ENCODE measurements at places on chromosomes 5 and 9.

DNA sequence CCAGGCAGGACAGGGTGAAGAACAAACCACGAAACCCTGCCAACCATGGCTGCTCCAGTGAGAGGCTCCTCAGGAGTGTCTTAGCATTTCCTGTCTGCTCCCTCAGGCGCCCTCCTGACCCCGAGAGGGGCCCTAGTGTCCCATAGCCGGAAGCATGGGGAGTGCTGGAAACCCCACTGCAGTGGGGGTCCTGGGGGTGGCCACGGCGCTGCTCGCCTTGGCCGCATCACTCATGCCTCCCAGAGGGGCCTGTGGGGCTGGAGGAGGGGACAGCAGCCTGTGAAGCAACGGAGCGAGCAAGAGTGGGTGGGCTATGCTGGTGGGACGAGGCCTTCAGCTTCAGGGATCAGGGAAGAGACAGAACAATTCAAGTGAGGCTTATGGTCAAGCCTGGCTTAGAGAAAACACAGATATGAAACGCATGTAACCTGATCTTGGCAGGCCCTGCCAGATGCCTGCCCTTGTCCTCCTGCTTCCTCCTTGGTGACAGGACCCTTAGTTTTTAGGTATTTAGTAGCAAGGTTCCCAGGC lies 219.1 kb downstream of the FANCC start:
- no peak for DNase-seq

GRCh38 chr5:1314564-1314982 lies 19.7 kb upstream of the TERT start:
- no peak for DNase-seq

DNA sequence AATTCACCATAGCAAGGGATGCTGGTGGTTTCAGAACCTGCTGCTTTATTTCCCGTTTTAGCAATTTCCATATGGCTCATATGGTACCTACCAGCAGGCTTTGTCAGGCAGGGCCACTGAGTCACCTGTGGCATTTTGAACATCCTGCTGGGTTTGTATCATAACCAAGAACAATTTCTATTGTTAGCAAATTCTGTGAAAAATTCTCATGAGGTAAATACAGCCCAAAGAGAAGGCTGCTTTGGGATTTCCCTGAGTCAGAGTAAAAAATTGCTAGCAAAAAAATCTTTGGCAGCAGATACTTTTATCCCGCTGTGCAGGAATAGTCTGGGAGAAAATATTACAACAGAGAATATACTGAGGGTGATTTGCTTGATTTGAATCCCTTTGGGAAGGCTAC lies 52.7 kb downstream of the PRR16 start:
- peak; percentile 27 for DNase-seq

DNA sequence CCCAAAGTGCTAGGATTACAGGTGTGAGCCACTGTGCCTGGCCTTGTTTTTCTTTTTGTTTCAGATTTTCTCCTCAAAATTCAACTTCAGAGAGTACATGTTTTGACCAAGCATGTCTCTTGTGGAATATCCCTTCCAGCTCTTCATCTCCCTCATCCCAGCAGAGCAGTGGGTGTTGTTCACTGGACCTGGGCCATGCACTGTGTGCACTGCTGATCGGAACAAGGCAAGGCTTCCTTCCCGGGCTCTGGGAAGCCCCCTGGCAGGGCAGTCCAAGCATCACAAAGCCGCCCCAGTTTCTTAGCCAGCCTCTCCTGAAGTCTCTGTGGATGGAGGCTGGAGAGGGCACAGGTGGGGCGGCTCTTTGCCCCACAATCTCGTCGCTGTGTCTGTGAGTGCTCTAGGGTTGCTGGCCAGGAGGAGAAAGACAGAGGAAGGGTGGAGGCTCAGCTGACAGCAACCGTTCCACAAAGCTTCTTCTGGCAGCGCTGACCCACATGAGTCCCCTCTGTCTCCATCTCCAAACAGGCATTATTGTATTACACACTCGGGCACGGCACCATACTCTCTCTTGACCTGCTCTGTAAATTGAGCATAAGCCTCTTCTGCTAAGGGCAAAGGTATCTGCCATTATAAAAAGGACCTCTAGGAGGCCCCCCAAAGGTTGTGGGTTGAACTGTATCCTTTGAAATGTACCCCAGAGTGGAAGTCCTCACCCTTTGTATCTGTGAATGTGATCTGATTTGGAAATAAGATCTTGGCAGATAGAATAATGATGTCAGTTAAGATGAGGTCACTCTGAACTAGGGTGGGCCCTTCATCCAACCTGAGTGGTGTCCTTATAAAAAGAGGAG lies 89.6 kb downstream of the TARS1 start:
- no peak for DNase-seq

- no peak for DNase-seq
These were observed 29.1 kb upstream of the IL12B start for GRCh38 chr5:159359408-159359807.

- no peak for DNase-seq
These were observed 31.0 kb upstream of the IER5L start for GRCh38 chr9:129209109-129209508.

DNA sequence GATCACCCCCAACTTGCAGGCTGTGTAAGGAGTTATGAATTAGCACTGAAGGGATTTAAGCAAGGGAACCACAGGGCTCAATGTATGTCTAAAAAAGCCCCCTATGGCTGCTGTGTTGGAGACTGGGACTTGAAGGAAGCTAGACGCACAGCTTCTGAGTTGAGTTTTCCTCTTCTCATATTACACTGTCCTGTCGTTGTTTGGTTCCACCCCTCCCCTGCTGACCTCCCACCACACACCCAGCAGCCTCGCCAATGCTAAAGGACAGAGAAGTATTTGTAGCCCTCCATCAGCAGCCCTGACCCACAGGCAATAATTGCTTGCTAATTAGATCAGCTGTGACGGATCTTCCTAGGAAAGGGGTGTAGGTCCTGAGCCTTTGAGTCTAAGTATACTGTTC lies 15.1 kb upstream of the CARTPT start:
- no peak for DNase-seq

GRCh38 chr5:102807878-102808502 lies 52.9 kb downstream of the PAM start:
- DNase-seq, result no peak

DNA sequence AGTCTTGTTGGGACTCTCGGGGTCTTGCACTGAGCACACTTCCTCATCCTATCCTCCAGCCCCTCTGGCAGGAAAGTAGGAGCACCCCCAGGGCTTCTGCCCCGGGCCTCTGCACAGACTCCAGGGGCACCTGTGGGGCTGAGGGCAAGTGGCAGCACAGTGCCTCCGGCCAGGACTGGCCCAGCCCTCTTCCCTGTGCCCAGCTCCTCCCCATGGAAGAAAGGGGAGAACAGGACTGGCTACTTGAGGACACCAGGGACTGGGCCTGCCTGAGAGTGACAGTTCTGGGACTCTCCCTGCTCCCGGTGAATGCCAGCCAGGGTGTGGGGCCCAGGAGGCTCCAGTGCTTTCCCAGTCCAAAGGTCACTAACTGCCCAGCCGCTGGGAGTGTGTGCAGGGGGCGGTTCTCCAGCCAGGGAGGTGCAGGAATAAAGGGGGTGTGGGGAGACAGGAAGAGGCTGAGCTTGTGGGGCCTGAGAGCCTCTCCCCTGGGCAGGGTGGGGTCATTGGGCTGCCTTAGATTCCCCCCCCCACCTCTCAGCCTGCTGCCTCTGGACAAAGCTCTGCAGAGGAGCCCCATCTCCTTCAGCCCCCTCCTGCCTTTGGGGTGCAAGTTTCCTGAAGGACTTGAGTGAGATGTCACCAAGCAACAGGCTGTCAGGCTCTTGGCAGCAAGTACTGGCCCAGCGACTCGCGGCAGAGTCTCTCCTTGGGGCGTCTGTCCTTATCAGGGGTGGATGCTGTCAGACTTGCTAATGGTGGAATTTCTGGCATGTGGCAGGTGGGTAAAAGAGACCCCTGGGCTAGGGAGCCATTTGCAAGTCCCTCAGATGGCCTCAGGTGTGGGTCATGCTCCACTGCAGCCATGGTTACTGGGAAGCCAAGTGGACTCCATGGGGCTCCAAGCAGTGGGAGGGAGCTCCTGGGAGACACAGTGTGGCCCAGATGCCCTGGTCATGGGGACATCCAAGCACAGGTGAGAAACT lies 19.1 kb upstream of the JADE2 start:
- peak; percentile 52 for DNase-seq

- DNase-seq, result no peak
These were observed 51.5 kb downstream of the PCDH1 start for GRCh38 chr5:141826674-141827073.

DNA sequence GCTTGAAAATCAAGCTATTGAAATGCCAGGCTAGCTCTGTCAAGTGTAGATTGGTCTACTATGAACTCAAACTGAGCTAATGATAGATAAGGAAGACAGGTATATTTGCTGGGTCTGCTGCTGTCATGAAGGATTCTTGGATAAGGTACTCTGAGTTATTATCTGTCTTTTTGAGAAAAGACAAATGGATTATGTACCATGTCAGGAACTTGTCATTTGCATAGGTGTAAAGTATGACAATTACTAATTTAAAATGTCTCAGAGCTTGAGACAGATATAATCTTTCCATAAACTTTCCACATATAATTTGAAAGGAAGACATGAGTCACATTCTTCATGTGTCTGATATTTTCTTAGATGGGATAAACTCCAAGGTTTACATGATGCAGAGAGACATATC lies 594.1 kb upstream of the PTPRD start:
- no peak for DNase-seq

GRCh38 chr5:79827159-79827629 lies 137.6 kb downstream of the CMYA5 start:
- DNase-seq, result no peak

GRCh38 chr5:154465169-154465568 lies 12.9 kb downstream of the HAND1 start:
- DNase-seq, result peak; percentile 73

DNA sequence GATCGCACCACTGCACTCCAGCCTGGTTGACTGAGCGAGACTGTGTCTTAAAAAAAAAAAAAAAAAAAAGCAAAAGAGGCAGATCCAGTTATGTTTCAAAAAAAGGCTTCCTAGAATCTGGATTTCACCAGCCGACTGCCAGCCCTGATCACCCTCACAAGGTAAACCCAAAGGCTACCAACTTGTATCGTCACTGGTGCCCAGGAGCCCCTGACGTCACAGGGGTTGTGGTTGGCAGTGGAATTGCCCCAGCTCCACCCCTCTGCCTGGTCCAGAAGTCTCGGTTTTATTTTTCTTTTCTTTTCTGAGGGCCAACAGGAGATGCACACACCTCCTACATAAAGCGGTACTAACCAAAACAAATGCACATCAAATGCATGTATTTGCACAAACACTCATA lies 6.0 kb upstream of the LMX1B start:
- DNase-seq, result no peak

- DNase-seq, result no peak
These were observed 637.2 kb upstream of the GRAMD2B start for GRCh38 chr5:125786021-125786420.

GRCh38 chr9:13378154-13378553 lies 98.7 kb upstream of the MPDZ start:
- no peak for DNase-seq

- DNase-seq, result no peak
These were observed 302.6 kb downstream of the DRD1 start for GRCh38 chr5:175141421-175141820.

DNA sequence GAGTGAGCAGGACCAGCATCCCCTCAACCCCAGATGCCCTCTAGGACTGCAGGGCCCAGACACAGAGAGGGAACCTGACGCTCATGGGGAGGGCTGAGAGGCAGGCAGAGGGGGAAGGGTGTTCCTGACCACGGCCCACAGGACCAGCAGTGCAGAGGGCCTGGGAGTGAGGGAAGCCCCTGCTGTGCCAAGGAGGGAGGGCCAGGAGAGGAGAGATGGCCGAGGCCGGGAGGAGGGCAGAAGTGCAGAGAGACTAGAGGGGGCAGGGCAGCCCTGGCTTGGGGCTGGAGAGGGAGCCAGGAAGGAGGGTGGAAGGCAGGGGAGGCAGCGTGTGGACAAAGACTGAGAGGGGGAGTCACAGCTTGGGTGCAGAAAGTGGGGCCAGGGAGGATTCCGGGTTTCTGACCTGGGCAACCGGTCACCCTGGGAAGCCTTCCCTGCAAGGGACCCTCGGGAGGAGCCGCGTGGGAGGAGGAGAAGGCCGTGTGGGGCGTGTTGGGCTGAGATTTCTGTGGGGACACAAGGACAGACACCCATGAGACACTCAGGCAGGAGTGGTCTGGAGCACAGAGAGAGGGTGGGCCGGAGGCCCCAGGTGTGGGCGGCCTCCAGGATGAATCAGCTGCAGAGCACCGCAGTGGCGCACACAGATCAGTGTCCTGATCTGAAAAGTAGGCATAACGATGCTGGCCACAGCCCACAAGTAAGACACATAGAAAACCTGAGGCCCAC lies 117.5 kb downstream of the ADAMTS2 start:
- DNase-seq, result no peak

- no peak for DNase-seq
These were observed 20.0 kb downstream of the SLC30A5 start for GRCh38 chr5:69113851-69114250.

- no peak for DNase-seq
These were observed 129.2 kb upstream of the TNPO1 start for GRCh38 chr5:72687288-72687687.

- no peak for DNase-seq
These were observed 510.4 kb downstream of the PSAT1 start for GRCh38 chr9:78807286-78807685.

DNA sequence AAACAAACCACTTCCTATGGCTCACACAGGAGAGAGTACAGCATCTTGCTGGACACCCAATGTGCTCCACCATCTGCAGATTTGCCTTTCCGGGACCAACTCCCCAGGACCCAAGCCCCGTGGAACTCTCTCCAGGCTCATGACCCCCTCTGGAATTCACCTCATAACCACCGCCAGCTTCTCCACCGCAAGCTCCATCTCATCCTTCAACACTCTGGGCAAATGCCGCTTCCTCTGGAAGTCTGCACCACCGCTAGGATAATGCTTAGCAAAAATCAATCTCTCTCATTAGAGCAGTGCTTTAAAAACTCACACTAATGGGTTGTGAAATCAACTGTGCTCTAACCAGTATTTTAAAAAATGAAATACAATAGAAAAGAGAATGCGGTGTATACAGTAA lies 150.0 kb downstream of the COL23A1 start:
- DNase-seq, result no peak

DNA sequence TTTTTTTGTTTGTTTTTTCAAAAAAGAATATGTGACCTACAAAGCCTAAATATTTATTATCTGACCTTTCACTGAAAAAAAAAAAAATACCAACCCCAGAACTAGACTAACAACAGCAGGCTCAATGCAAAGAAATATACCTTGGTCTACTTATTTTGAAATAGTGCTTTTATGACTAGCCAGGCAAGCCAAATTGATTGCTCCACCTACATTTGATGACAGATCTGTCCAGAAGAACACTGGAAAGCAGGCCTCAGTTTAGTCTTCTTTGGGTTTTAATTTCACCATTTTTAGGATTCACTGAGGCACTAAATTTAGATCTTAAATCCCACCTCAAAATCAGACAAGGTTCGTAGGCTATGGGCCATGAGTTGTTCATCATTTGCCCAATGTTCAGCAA lies 97.3 kb downstream of the PLPP1 start:
- DNase-seq, result no peak

All from fibroblast of gingiva (primary cell).